ENCODE measurements at places on chromosomes 7 and 10. TPM values are rescaled to one million over a fixed set of nuclear protein-coding genes. Genes with fewer than 3 reads are reported as not detected.

GHITM gene
- total RNA-seq: 230 TPM

SRRT gene
- total RNA-seq: 60.2 TPM

NEBL gene
- 0.22 TPM for total RNA-seq

HTR7 gene
- total RNA-seq: 1.1 TPM

OPN4 gene
- total RNA-seq: not detected

CDK1 gene
- total RNA-seq: 98.9 TPM

WIPF3 gene
- not detected for total RNA-seq

R3HCC1L gene
- 16.0 TPM for total RNA-seq

CFAP58 gene
- total RNA-seq: 1.00 TPM

GOLGA7B gene
- total RNA-seq: not detected

KCNMA1 gene
- total RNA-seq: 169 TPM

FXYD4 gene
- total RNA-seq: not detected

NIPSNAP2 gene
- 49.0 TPM for total RNA-seq

CYP2C19 gene
- total RNA-seq: not detected

C10orf90 gene
- not detected for total RNA-seq

CALML3 gene
- total RNA-seq: not detected

EFCAB10 gene
- not detected for total RNA-seq

ASZ1 gene
- not detected for total RNA-seq

NKX2-3 gene
- total RNA-seq: not detected

CLCN1 gene
- total RNA-seq: not detected

BAMBI gene
- 0.77 TPM for total RNA-seq

CLRN3 gene
- total RNA-seq: not detected

CDNF gene
- total RNA-seq: 1.3 TPM

SH2B2 gene
- 2.0 TPM for total RNA-seq

ZFAND2A gene
- 20.5 TPM for total RNA-seq

FAM241B gene
- total RNA-seq: 0.87 TPM

AP3M1 gene
- 26.6 TPM for total RNA-seq

MSS51 gene
- total RNA-seq: 2.1 TPM

BTBD16 gene
- not detected for total RNA-seq

ACTR3C gene
- total RNA-seq: 1.5 TPM

PSMG3 gene
- total RNA-seq: 26.4 TPM

PAX4 gene
- total RNA-seq: not detected

VPS37D gene
- 9.2 TPM for total RNA-seq

ATOH7 gene
- total RNA-seq: not detected

TRPV5 gene
- not detected for total RNA-seq

DKK1 gene
- 421 TPM for total RNA-seq

MICU1 gene
- total RNA-seq: 64.7 TPM

IGF2BP3 gene
- total RNA-seq: 3.5 TPM

GTF2IRD1 gene
- total RNA-seq: 31.1 TPM

PTTG1IP2 gene
- total RNA-seq: not detected
